Stimulated activated CD8-positive, alpha-beta memory T cell treated with anti-CD3 and anti-CD28 coated beads, Interleukin-2, amount 100 ng/mL, for 1 hour (primary cell): ENCODE measurements at places on chromosomes 12 and 14.

- no peak for DNase-seq
Measured at GRCh38 chr12:111413442-111414086, 7.8 kb downstream of the SH2B3 start.

DNA sequence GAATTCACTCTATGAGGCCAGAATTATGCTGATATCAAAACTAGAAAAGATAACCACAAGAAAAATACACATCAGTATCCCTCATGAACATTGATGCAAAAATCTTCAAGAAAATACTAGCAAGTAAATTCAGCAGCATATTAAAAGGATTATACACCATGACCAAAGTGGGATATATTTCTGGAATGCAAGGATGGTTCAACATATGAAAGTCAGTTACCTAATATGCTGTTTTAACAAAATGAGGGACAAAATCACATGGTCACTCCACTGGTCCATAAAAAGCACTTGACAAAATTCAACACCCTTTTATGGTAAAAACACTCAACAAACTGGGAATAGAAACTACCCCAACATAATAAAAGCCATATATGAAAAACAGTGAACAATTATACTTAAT lies 40.3 kb downstream of the TECPR2 start:
- DNase-seq = no peak

DNA sequence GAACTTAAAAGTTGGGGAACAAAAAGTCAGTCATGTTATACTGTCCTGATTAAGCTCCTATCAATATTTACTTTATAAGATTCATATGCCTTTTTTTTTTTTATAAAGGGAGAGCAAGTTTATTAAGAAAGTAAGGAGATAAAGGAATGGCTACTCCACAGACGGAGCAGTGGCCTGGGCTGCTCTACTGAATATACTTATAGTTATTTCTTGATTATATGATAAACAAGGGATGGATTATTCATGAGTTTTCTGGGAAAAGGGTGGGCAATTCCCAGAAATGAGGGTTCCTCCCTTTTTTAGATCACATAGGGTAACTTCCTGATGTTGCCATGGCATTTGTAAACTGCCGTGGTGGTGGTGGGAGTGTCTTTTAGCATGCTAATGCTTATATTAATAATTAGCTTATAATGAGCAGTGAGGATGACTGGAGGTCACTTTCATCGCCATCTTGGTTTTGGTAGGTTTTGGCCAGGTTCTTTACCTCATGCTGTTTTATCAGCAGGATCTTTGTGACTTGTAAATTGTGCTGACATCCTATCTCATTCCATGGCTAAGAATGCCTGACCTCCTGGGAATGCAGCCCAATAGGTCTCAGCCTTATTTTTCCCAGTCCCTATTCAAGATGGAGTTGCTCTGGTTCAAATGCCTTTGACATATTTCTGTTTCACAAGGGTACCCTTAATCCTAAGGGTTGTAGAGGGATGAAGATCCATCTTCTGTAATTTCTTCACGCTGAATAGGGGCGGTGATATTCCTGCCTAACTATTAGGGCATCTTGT lies 73.9 kb downstream of the OTOGL start:
- DNase-seq = no peak

DNA sequence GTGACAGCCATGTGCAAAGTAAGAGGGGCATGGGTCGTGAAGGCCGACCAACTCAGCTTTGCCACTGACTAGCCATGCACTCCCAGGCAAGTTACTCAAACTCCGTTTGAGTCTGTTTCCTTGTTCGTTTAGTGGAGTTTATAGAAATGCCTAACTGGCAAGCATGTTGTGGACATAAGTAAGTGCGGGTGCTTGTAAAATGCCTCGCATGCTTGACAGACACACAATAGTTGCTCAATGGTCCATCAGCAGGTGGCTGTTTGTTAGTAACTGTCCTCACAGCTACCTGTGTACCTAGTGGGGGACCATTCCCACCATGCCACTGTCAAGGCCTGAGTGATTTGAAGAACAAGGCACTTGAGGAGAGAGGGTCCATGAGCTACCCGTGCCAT lies 338.3 kb downstream of the DPF3 start:
- DNase-seq = no peak

DNA sequence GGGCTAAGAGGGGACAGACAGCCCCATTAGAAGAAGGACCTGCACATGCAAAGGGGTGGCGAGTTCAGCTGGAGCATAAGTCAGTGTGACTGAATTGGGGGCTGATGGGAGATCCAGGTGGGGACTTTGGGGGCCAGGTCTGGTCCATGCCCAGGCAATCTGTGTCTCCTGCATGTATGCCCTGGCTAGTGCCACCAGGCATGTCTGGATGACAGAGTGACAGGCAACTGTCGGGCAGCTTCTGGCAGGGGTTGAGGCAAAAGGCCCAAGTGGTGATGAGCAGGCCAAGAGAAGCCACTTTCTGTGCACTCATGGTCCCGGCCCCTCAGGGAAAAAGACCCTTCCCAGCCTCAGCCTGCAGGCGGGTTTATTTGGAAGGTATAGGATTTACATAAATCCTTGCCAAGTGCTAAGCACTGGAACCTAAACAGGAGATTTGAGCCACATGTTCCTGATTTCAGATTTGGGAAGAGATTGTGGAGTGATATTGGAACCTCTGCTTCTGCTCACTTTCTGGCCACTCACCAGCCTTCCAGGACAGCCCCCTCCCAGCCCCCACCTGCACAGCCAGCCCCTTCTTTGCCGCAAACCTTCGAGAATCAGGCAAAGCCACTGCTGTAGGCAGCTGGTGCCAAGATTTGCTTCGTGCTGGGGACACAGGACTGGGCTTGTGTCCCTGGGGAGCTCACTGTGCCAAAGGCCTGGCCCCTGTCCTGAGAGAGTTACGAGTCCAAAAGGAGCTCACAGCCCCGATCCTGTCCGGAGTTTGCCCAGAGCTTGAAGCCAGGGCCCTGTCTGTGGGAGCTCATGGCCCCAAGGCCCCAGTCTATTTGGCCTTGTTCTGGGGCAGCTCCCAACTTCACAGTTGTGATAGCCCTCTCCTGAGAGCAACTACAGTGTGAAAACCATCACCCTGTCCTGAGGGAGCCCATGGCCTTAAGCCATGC lies 232.5 kb upstream of the RTL1 start:
- no peak for DNase-seq

DNA sequence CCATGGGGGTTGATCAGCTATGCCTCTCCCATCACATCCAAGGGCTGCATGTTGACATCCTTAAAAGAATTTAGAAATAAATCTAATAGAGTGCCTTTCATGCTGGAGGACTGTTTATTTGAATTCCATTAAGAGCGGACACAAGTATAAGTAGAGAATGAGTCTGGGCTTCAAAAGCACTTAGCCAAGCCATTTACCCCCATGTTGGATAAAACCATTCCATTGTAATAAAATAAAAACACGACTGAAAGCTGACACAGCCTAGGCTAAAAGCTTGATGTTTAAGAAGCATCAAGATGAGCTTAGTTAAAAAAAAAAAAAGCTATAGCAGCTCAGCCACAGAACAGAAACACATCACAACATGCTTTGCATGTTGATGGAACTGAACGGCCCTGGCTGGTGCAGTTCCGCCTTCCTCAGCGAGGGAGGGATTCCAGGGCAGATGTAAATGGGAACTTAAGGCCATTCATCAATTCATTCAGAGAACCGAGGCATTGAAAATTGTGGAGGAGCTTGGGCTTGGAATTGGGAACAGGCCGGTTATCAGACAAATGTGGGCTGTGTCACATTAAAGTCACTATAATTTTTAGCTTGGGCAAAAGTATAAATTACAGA lies 41.2 kb downstream of the TMEM132D start:
- no peak for DNase-seq

DNA sequence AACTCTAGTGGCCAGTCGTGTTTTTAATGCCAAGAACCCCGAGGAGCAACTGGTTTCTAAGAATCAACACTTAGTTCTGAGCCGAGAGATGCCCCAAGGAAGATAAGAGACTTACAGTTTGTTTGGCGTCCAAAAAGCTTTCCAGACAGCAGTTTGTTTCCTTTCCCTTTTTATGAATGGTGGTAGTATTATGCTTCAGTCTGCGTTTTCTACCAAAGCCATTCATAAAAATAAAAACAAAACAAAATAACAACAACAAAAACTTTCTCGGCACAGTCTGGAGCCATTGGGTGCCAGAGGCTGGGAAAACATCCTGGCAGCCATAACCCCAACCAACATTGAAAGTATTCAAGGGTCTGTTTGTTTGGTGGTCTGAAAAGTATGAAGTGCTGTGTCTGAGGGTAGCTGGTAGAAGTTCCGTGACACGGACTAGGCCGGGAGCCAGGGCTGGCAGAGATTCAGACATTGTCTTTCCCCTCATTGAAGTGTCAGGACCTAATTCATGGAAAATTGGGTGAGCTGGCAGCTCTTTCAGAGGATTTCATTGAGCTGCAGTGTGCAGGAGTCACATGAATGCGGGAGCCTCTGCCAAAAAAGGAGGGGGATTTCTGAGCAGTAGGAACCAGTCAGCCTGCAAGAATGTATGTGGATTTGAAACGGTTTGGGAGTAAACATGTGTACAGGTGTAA lies 124.2 kb downstream of the HMGA2 start:
- DNase-seq = no peak

- DNase-seq = no peak
Measured at GRCh38 chr12:106329231-106329982, 26.9 kb downstream of the TCP11L2 start.

GRCh38 chr14:24098927-24099813 lies 5.1 kb downstream of the PCK2 start:
- no peak for DNase-seq

- DNase-seq = peak; percentile 48
Measured at GRCh38 chr14:103546652-103547454, 15.6 kb downstream of the BAG5 start.

DNA sequence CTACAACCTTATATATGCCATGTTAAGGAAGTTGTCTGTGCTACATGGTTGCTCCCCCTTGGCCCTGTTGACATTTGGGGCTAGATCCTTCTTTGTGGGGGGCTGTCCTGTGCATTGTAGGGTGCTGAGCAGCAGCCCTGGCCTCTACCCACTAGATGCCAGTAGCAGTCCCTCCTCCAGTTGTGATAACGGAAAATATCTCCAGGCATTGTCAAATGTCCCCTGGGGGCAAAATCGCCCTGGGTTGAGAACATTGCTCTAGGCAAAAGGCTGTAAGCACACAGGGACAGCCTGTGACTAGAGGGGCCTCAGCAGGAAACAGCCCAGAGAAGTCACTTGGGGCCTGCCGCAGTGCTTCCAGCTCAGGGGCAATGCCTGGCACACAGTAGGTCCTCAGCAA lies 1100.3 kb downstream of the BCL11B start:
- DNase-seq = no peak

GRCh38 chr12:127555071-127555470 lies 711.9 kb upstream of the TMEM132C start:
- no peak for DNase-seq

- no peak for DNase-seq
Measured at GRCh38 chr12:91182636-91183455, at the start of gene DCN. TSS of gene DCN (minus strand) at chr12:91182817. CDS start at chr12:91178552, 4,265 bp downstream.

DNA sequence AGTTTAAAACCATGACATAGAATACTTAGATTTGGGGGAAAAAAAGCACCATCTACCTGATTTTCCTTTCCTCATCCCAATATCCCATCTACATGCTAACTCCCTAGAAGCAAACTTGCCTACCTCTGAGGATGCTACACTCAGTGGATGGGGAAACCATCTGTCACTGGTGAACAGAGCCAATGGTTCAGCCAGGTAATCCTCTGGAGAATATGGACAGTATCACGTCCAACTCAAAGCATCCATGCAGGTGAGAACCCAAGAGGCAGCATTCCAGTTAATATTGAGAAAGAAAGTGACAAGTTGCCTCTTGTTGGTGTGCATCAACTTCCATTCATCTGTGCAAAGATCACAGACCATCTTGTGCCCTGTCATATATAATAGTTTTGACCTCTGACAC lies 73.2 kb downstream of the NUAK1 start:
- no peak for DNase-seq

DNA sequence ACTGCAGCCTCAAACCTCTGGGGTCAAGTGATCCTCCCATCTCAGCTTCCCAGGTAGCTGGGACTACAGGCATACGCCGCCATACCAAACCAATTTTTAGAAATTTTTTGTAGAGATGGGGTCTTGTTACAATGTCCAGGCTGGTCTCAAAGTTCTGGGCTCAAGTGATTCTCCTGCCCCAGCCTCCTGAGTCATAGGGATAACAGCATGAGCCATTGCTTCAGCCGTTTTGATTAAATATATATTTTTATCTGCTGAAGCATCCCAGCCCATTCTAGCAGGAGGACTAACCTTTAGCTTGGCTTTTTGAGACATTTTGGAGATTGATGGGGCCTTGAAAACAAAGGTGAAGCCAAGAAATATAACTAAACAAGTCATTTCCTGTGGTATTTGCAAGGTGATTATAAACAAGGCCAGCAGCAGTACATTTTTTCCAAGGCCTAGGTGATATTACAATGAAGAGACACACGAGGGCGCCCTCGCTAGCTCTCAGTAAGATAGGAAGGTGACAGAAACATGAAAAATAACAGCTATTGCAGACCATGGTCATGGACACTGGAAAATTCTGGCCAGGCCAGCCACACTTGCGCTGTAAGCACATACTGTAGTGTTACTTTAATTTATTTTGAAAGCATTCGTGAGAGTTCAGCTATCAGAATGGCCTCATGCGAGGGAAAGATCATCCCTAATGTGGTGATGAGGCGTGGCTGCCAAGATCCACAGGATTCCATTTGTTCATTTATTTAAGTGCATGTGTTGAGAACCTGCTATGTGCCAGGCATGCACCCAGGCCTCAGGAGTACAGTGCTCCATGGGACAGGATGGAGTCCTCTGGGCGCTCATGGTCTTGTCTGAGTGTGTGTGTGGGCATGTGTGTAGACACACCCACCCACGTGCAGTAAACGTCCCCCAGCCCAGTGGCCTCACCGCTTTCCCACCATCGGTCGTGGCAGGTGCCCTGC lies 63.5 kb downstream of the DGLUCY start:
- peak; percentile 29 for DNase-seq

DNA sequence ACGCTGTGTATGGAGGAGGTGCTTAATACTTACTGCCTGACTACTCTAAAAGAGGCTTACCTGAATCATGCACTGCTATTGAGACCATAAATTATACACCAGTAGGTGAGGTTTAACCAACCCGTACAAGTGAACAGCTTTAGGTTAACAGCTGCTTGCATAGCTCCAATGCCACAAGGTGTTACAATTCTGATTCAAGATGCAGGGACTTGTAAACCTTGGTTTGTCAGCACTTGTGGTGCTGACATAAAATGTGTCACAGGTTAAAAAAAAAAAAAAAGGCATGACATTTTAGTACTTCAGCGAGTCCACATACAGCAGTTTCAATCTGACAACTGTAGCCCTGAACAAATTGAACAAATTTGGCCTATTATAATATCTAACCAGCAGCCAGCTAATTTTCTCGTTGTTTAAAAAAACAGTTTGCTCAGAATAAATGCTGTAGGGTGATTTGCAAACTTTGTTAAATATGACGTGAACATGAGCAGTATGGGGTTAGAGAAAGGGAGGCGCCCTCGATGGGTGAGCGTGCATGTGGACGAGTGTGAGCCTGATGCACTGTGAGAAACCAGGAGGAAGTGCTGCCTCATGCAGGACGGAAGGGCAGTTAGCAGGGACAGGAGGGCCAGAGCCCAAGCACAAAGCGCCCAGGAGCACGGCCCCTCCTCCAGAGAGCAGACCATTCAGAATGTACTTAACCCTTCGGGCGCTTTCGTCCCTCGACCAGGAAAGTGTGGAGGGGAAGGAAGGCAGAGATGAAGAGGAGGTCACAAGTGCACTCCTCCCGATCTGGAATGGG lies 44.7 kb downstream of the TCHP start:
- no peak for DNase-seq
